Activated T-helper 1 cell treated with Interleukin-2 at 50 U/mL for 16 hours (primary cell): ENCODE measurements at places on chromosomes 16 and 17.

DNA sequence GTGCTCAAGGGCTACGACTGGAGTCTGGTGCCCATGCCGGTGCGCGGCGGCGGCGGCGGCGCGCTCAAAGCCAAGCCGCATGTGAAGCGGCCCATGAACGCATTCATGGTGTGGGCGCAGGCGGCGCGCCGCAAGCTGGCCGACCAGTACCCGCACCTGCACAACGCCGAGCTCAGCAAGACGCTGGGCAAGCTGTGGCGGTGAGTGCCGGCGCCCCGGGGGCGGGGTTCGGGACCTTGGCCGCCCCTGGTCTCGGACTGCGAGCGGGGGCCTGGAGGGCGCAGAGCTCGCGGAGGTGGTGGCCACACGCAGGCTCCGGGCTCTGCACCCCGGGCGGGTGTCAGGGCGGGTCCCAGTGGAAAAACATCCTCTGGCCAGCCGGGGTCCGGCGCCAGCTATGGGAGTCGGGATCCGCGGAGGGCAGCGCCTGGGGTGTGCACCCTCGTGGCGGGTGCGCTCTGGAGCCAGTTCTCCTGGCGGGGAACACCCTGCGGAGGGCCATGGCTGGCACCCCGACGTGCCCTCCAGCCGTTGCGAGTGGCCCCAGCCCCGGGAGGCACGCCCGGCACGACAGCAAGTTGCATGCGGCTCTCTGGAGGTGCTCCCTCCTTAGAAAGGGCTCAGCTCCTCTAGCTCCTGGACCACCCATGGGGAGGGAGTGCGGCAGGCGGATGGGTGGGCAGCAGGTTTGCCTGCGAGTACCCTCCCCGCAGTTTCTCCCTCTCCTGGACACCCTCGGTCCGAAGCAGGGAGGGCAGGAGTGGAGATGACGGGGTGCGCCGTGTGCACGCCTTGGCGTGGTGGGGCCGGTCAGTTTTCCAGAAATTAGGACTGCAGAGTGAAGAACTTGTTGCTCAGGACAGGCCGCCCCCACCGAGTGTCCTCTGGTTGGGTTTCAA, 824 bp downstream of the SOX8 start:
- DNase-seq, result no peak

DNA sequence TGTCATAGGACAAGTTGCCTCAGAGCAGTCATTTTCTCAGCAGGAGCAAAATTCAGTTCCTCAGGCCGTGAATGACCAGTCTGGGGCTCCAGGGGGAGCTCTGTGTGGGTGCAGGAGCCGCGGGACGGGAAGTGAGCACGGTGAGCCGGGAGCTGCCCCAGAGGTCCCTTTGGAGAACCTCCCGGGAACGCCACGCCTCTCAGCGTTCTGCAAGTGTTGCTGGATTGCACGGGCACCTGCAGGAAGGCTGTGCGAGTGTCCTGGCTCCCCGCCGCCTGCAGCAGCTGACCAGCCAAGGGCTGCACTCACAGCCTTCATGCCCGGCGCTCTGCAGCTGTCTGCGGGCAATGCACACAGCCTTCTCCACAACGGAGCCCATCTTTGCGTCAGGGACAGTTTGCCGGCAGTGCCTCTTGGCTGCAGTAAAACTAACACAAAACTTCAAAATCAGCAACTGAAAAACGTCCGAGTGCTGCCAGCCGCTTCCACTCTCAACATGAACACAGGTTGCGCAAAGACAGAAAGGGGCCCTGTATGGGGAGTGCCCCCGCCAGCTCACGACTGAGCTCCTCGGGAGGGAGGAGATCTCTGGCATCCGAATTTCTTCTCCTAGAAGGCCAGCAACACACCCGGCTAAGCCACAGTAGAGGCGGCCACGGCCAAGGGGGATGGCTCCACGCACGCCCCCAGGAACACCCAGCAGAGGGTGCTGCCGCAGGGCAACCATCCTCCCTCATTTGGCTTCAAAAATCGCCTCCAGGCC, 16.0 kb downstream of the NDUFAF8 start:
- DNase-seq, result no peak

DNA sequence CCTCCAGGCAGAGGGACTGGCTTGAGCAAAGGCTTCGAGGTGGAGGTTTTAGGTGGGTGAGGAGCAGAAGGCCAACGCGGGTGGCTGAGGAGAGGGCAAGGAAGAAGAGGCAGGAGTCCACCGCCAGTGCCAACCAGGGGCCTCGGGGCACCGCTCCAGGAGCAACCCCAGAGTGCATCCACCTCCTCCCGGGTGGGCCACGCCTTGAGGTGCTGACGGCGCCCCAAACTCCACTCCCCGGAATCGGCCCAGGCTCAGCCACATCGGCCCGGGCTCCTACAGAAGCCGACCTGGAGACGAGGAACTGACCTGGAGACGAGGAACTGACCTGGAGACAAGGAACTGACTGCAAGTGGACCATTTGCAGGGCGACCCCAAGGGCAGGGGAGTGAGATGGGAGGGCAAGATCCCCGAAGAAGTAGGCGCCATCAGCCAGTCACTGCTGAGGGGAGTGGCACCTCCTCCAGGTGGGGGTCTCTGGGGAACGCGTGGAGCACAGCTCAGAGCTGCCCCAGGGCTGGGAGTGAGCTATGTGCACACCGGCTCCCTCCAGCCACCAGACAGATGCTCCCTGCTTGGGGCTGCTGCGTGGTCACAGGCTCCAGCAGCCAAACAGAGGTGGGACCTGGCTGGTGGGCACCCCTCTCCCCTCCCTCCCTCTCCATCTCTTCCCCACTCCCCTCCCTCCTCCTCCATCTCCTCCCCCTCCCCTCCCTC, 29.2 kb upstream of the CBFA2T3 start:
- DNase-seq, result no peak

DNA sequence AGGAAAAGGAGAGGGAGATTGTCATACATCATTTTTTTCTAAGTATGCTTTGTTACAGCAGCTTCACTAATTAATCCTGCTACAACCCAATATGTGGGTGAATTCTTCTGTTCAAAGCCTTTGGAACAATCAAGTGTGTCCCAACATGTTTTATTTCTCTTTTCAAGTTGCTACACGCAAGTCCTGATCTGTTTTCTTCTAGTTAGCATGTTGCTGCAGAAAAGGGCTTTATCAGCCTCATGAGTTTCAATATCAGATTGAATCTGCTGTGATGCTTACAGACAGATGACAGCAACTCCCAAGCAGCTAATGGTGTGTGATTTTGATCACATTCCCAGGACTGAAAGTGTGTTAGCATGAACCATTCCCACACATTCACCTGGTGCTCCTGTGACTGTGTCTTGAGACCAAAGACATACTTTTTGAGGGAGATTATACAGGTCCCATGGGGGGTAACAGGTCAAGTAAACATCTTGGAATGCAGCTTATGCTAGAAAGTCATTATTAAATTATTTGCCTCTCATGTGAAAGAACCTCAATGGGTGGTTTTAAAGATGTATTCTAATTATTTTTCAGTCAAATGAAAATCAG, 96.9 kb upstream of the KCNJ16 start:
- DNase-seq, result no peak

DNA sequence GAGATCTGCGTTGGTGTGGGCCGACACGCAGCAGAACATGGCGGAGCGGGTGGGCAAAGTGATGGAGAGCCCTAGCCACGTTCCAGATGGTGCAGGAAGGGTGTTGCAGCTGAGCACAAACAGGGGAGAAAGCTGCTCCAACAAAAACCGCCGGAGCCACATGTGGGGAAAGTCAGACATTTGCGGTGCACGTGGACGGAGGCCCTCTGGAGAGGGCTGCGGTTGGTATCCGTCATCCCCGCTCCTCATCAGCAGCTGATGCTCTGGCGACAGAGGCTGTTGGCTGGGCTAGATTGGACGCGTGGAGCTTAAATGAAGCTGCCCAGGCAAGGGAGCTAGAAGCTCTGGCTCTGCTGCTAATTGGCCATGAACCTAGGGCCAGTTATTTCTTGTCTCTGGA, 43.5 kb upstream of the ADCY9 start:
- DNase-seq, result no peak

GRCh38 chr16:4556112-4556511, at the start of gene C16orf96:
Gene C16orf96, plus strand, starts transcription at chr16:4556340. Its CDS starts 150 bp downstream, at chr16:4556490.
- no peak for DNase-seq

- peak; percentile 14 for DNase-seq
Measured at GRCh38 chr17:39002991-39003715, 36.0 kb upstream of the FBXO47 start.

DNA sequence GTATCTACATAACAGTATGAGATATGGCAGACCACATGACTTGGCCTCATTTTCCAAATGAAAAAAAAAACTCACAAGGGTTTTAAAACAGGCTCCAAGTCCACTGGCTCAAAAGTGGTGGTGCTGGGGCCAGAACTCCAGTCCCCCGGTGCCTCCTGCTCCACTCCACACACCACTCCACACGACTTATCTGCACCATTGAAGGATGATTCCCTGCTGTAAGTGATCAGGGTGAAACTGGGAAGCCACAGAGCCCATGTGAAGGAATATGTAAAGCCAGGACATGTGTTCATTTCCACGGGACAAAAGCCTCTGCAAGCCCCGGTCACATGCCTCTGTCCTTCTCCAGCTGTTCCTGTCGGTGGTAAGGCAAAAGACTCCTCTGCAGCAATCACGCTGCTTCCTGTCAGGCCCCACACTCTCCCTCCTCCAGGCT, 97.2 kb downstream of the ZNF18 start:
- no peak for DNase-seq

- peak; percentile 9 for DNase-seq
Measured at GRCh38 chr16:68704232-68704867, 32.7 kb upstream of the CDH1 start.

GRCh38 chr16:66524601-66525164, 25.2 kb downstream of the TK2 start:
- no peak for DNase-seq

GRCh38 chr16:73846356-73846755, 450.3 kb upstream of the PSMD7 start:
- no peak for DNase-seq

- no peak for DNase-seq
Measured at GRCh38 chr16:85462714-85463611, 150.2 kb upstream of the GSE1 start.

- DNase-seq, result no peak
Measured at GRCh38 chr16:78407191-78407590, 307.7 kb downstream of the WWOX start.

GRCh38 chr17:28267720-28268609, 51.0 kb upstream of the TMEM97 start:
- DNase-seq, result no peak

GRCh38 chr17:41967141-41967920, 736 bp downstream of the CNP start:
- DNase-seq, result peak; percentile 12

DNA sequence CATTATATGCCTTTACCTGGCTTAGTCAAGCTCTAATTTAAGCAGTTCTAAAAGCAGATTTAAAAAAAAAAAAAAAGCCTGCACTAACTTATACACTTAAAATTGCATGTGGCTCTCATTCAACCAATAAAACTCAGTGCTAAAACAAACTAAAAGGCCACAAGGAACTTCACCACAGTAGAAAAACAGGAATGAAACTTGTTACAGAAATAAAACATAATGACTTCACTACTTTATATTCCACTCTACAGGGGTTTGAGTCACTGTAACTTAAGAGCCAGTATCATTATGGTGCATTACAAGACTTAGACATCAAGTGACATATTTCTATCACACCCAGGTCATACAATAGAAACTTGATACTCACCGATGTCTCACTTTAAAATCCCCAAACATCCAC, 11.1 kb downstream of the CA10 start:
- no peak for DNase-seq

DNA sequence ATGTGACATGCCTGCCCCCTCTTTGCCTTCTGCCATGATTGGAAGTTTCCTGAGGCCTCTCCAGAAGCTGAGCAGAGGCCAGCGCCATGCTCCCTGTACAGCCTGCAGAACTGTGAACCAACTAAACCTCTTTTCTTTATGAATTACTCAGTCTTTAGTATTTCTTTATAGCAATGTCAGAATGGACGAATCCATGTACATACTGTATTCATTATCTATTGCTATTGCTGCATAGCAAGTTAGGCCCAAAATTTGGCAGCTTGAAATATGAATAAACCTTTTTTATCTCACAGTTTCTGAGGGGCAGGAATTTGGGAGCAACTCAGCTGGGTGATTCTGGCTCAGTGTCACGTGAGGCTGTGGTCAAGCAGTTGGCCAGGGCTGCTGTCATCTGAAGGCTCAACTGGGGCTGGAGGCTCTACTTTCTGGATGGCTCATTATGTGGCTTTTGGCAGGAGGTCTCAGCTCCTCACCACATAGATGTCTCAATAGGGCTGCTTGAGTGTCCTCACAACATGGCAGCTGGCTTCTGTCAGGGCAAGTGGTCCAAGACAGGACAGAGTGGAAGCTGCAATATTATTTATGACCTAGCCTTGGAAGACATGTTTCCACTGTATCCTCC, 40.0 kb downstream of the SOCS1 start:
- DNase-seq, result no peak

GRCh38 chr17:7854078-7854777, 638 bp upstream of the TMEM88 start:
- no peak for DNase-seq

- no peak for DNase-seq
Measured at GRCh38 chr17:41588126-41588810, 1.6 kb upstream of the KRT14 start.

DNA sequence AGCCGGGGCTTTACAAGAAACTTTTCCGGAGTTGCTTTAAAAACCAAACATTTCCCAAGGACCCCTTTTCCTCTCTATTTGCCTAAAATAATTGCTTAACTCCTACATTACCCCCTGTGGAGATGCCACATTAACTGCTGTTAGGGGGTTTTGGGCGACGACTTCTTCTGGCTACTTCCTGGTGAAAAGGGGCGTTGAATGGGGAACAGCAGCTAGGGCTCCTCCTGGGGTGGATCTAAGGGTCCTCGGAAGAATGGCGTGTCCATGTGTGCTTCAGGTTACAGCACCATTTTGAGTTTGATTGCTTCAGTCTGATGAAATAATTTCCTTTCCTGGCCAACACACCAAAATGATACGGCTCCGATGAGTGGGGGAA, 22.0 kb downstream of the ABCC1 start:
- DNase-seq, result no peak

GRCh38 chr16:81170824-81171223, 67.7 kb upstream of the BCO1 start:
- DNase-seq, result no peak

- DNase-seq, result no peak
Measured at GRCh38 chr17:56676810-56677209, 83.3 kb downstream of the NOG start.

GRCh38 chr17:1375615-1376014, 24.4 kb downstream of the YWHAE start:
- DNase-seq, result no peak

- no peak for DNase-seq
Measured at GRCh38 chr16:72262711-72263110, 90.8 kb upstream of the PMFBP1 start.

- peak; percentile 66 for DNase-seq
Measured at GRCh38 chr17:8997994-8998628, 23.2 kb upstream of the NTN1 start.

GRCh38 chr17:17084317-17084835, 42.1 kb downstream of the MPRIP start:
- DNase-seq, result no peak

DNA sequence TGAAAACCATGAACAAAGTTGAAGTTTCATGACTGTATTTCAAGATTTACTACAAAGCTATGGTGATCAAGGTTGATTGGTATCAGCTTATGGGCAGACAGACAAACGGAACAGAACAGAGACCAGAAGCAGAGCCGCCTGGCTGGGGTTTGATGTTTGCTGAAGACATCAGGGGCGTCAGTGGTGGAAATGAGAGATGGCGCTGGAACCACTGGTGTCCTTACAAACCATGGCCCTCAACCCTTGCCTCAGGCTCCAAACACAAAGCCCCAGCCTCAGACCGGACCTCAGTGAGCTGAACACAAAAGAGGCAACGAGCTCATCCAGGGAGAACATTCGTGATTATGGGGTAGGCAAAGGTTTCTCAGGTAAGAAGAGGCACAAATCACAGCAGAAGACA, 113.0 kb upstream of the METRNL start:
- no peak for DNase-seq
